SW 1271 (cell line): ENCODE measurements at places on chromosomes 13 and 19.

GRCh38 chr19:18899624-18900560, 3.9 kb upstream of the CERS1 start:
- no peak for DNase-seq

- no peak for DNase-seq
Measured at GRCh38 chr13:111204438-111205177, 89.5 kb downstream of the ARHGEF7 start.

- no peak for DNase-seq
Measured at GRCh38 chr13:41492432-41493260, 35.3 kb downstream of the RGCC start.

- DNase-seq = no peak
Measured at GRCh38 chr19:2372076-2372612, 12.1 kb downstream of the TMPRSS9 start.

DNA sequence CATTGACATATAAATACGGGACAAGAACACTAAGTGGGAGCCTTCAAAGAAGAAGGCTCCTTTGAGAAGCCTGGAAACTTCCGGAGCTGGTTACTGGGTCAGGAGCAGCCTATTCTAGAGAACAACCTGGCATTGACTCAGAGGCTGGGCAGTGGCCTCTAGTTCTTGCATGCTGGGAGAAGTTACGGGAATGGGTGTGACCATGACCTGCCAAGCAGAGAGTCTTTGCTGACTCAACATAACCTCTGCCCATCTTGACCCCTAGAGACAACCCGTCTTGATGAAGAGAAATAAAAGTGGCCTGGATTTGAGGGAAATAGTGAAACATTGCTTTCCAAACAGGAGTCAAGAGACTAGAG, 21.0 kb downstream of the STARD13 start:
- DNase-seq = no peak
